ENCODE measurements at places on chromosomes 16 and 17. TPM values are rescaled to one million over a fixed set of nuclear protein-coding genes. Genes with fewer than 3 reads are reported as not detected.

Gene GRAPL
- 0.48 TPM for total RNA-seq

Gene C16orf46
- not detected for total RNA-seq

Gene G6PC1
- not detected for total RNA-seq

Gene PHOSPHO1
- total RNA-seq: 0.20 TPM

Gene TEX19
- total RNA-seq: not detected

Gene C17orf113
- 0.48 TPM for total RNA-seq

Gene TMEM238L
- total RNA-seq: 2.3 TPM

DNA sequence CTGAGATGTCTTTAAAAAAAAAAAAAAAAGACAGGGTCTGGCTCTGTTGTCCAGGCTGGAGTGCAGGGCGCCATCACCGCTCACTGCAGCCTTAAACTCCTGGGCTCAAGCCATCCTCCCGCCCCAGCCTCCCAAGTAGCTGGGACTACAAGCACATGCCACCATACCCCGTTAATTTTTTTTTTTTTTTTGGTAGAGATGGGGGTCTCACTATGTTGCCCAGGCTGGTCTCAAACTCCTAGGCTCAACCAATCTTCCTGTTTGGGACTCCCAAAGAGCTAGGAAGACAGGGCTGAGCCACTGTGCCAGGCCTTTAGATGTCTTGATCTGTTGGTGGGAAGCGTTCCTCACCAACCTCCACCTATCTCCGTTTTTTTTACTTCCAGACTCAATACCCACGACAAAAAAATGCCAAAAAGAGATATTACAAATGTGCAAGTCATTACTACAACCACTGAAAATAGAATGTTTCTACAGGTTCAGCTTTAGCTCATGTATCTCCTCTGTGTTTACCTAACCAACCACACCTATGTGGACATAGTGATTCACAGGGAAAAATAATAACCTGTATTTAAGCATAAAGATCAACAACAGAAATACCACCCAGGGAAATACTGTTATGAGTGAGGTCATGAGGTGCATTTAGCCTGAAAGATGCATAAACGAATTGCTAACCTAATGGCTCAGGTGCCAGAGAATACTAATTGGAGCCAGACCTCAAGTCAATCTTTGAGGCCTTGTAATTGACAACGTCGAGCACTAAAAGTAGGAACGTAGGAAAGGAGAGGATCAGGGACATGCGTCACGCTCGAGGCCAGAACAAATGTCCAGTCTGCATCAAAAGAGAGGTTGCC is 22.6 kb downstream of the NACA2 start:
- ATAC-seq: peak; percentile 98

GRCh38 chr16:65665586-65665985 is 543.7 kb upstream of the CDH11 start:
- peak; percentile 9 for ATAC-seq

GRCh38 chr17:3968886-3969524 is 4.8 kb upstream of the ATP2A3 start:
- ATAC-seq: no peak

GRCh38 chr17:37695726-37696125 is 49.1 kb downstream of the HNF1B start:
- ATAC-seq: no peak

- no peak for ATAC-seq
These were observed 13.6 kb upstream of the DNASE1 start for GRCh38 chr16:3640632-3641501.

DNA sequence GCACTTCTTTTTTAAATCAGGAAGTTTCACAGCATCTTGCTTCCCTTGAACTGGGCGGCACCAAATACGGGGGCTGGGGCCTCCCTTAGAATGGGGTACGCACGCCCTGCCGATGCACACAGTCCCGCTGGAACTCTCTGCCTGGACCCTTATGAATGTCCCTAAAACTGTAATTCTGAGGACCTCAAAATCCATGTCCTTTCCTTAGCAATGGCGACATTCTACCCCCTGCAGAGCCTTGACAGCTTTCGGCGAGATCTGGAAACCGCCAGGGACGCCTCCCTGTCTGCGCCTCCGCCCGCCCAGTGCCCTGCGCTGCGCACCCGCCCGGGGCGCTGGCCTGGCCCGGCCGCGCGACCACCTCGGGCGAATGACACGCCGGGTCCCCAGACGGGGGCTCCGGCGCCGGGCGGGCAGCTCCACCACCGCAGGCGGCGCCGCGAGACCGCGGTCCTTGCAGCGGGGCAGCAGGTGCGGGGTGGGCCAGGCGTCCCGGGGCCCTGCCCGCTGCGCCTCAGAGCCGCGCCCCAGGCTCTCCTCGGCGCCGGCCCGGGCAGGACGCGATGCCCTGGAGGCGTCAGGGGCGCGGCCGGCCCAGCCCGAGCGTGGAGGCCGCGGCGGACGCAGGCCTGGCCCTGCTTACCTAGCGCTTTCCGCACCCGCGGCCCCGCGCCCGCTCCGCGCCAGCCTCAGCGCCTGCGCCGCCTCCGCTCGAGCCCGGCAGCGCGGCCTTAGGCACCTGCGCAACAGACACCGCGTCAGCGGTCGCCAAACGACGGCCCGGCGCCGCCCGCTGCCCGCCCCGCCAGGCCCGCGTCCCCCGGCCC is 548 bp downstream of the HAGH start:
- ATAC-seq: peak; percentile 60

- no peak for ATAC-seq
These were observed 789.9 kb upstream of the KIF2B start for GRCh38 chr17:53032861-53033271.

DNA sequence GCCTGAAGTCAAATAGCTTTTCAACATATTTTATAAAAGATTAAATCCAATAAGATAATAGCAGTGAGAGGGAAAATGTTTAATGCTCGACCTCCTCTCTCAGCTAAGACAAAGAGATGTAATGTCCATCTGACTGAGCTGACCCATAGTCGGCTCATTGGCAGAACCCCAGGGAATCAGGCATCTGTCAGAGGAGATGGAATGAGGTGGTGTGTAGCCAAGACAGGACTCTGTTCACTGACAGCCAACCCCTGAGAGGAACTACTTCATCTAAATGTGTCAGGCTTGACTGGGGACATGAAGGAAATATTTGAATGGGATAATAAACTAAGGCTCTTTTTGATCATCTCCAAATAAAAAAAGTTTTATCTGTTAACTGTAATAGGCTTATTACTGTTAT is 188.0 kb downstream of the CDH11 start:
- ATAC-seq: no peak

- peak; percentile 64 for ATAC-seq
These were observed at the start of gene MYO18A for GRCh38 chr17:29180034-29180787. Gene MYO18A, minus strand, starts transcription at chr17:29180398. Its CDS starts 13,458 bp downstream, at chr17:29166940.

DNA sequence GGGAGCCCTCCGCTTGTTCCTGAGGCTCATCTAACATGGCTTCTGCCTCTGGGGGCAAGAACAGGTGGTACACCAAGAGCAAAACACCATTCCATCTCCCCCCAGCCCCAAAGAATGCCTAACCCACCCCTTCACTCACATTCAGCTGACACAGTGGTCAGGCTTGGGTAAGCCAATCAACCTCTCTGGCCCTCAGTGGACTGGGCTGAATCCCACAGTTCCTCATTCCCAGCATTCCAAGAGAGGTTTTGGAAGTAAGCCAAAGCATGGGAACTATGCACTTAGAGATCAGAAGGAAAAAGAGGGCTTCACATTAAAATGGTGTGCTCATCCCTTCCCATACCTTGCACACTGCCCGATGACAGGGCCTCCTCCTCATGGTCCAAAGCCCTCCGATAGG is 7.8 kb downstream of the PIGS start:
- ATAC-seq: peak; percentile 12

- ATAC-seq: no peak
These were observed 106.6 kb upstream of the IRX6 start for GRCh38 chr16:55217392-55217791.

DNA sequence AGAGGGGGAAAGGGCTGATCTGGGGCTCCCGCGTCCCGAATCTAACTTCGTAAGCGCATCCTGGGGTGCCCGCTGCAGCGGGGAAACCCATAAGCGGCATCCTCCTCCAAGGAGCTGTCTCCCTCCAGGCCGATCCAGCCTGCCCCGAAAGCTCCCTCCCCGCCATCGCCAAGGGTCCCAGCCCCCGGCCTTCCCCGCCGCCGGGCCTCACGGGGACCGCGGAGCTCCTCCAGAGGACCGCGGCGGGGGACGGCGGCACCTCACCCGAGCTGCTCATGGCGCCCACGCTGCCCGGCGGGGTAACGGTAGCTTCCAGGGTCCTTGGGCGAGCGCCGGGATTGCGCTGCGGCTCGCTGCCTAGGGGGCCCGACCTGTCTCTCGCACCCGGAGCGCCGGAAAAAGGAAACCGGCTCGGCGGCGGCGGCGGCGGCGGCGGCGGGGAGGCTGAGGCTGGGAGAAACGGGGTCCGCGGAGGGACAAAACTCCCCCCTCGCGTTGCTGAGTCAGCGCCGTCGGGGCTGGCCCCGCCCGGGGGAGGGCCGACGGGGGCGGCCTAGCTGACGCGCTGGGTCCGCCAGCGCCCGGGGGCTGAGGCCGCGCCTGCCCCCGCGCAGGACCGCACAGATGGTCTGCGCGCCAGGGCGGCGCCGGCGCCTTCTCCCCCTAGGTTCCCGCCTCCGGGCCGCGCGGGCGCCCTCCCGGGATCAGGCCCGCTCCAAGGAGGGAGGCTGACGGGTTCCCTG is at the start of gene BLMH:
TSS of gene BLMH (minus strand) at position 402 of the 743 bp plus-strand sequence. CDS start at position 277, 125 bp downstream.
- peak; percentile 86 for ATAC-seq

DNA sequence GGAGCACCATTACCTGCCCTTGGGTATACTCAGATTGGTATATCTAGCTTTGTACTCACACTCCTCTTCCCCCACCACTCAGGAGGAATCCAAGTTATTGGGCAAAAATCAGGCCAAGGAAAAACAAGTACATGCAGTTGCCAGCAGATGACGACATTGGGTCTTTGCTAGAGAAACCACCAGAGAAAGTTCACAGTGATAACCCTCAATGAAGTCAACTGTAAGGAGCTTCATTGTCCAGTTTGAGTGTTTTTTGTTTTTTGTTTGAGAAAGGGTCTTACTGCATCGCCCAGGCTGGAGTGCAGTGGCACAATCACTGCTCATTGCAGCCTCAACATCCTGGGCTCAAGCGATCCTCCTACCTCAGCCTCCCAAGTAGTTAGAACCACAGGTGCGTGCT is 34.6 kb upstream of the TOX3 start:
- ATAC-seq: no peak

DNA sequence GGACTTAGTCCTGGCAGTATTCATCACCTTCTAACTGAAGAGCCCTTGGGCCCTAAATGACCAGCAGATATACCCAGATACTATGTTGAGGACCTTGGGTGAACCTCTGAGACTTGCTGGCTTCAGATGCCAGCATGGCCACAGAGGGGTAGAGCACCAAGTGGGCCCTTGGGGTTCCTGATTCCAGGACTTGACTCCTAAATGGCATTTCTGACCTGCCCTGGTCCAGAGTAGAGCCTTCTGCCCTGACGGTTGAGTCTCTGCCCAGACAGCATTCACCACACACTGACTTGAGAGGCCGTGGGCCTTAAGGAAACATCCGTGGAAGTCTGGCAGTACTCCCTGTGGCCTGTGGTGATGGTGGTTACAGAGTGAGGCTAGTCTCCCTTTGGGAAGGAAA is 2.8 kb upstream of the APPBP2 start:
- ATAC-seq: no peak

DNA sequence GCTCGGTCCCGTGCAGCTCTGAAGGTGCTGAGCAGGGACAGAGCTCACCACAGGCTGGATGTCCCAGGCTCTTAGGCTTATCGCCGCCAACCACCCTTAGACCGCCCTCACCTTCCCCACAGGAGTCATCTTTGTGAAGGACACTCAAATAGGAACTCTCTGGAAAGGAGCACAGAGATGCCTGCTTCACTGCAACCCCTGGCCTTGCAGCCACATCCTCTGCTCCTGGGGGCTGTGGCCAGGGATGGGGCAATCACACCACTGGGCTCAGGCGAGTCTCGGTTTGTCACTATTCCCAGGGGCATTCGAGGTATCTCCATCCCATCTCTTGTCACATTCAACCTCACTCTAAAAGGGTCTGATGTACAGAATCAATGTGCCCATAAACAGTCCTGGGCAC is 10.9 kb downstream of the ZDHHC1 start:
- ATAC-seq: no peak

DNA sequence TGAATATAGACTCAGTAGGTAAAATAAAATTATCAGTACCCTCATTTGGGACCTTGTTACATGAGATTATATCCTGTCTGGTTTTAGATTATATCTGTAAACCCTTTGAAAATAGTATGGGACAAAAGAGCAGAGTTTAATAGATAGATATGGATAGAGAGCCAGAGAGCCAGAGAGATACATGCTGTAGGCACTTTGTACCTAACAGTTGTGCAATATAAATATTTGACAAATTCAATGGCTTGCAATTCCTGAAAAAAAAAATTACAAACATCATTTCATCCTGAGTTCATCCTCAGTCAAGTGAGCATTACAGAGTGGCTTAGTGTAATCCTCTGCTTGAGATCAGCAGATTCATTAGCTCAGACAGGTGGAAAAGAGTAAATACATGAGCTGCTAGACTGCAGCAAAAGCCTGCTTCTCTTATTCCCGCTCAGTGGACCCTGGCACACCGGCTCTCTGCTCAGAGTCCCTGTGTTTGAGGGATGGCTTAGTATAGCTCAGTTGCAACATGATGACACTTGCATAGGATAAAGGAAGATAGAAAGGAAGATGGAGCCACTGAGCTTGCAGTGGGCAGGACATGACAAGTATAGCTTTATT is 931.6 kb upstream of the GOT2 start:
- ATAC-seq: no peak

GRCh38 chr16:3546986-3547682 is 30.1 kb downstream of the NLRC3 start:
- no peak for ATAC-seq

DNA sequence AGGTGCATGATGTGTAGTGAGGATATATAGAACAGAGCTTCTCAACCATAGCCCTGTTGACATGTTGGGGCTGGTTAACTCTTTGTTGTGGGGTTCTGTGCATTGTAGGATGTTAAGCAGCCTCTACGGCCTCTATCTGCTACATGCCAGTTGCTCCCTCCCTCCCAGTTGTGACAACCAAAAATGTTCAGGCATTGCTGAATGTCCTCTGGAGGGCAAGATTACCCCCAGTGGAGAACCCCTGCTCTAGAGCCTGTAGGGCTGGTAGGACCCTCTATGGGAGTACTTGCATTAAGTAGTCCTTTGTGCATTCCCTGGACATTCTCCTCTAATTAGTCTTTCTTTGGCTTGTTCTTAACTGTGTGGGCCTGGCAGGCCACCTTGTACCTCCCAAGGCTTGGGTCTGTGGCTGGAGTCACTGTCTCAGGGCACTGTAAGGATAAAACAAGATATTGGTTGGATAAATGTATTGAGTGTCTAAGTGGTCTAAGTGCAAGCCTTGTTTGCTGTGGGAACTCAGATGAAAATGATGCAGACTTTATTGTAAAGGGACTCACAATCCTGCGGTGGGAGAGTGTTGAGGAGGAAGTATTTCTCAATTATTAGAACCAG is 19.8 kb upstream of the MYO1D start:
- no peak for ATAC-seq

DNA sequence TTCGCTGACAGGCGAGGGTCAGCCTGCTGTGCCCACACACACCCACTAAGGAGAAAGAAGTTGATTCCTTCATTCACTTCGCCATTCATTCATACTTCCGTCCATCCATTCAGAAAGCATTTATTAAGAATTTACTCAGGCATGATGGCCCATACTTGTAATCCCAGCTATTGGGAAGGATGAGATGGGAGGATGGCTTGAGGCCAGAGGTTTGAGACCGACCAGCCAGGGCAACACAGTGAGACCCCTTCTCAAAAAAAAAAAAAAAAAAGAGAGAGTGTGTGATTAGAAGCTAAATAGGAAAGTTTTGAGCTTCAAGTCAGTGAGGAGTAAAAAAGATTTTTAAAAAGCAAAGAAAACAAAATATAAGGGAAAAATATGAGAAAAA is 8.7 kb downstream of the CES2 start:
- ATAC-seq: no peak
